ENCODE measurements at places on chromosomes 6 and 20.

DNA sequence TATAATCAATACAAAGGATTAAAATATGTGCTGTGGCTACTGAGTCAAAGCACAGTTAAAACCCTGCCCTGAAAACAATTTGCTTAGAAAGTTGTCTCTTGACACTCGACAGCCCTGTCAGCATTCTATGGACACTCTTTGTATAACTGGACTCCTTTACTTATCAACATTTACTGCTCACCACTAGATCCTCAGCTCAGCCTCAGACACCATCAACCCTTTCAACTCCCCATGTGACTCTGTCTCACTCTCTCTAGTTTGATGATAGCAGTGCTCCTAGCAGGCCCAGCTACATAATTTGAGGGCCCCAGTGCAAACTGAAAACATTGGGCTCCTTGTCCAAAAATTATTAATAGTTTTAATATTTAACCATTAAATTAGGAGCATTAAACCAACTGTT is 181.8 kb downstream of the TENT5A start:
- DNase-seq, result no peak

GRCh38 chr6:161367472-161367871 is 93.6 kb upstream of the AGPAT4 start:
- no peak for DNase-seq

DNA sequence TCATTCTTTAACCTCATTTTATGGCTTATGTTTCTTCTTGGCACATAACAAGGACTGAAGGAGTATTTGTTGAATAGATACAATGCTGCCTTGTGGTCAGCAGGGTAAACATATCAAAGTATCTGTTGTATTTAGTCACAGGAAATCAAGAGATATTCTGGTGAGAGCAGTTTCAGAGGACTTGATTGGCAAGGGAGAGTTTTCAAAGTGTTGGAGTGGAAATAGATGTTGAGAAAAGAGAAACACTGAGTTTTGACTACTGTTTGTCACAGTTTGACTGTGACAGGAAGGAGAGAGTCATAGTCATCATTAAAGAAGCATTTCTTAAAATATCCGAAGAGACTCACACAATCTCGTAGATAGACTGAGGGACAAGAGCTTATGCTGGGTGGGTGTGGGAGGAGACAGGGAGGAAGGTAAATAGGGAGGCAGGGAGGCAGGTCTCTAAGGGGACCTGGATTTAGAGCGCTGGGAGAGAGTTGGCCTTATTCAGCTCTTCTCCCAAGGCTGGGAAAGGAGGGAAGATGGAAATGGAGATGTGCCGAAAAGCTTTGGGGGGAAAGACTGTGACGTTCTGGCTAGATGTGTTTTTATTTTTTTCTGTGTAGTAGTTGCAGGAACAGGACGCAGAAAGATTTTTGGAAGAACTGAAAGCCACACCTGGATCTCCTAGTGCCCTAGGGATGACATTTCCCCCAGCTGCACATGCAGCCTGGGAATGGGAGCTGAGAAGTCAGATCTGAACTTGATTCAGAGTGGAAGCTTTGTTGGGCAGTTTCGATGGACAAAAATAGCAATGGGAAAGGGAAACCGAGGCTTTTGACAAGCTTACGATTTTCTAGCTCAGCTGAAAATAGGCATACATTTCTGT is 65.0 kb upstream of the IFNGR1 start:
- DNase-seq, result no peak

DNA sequence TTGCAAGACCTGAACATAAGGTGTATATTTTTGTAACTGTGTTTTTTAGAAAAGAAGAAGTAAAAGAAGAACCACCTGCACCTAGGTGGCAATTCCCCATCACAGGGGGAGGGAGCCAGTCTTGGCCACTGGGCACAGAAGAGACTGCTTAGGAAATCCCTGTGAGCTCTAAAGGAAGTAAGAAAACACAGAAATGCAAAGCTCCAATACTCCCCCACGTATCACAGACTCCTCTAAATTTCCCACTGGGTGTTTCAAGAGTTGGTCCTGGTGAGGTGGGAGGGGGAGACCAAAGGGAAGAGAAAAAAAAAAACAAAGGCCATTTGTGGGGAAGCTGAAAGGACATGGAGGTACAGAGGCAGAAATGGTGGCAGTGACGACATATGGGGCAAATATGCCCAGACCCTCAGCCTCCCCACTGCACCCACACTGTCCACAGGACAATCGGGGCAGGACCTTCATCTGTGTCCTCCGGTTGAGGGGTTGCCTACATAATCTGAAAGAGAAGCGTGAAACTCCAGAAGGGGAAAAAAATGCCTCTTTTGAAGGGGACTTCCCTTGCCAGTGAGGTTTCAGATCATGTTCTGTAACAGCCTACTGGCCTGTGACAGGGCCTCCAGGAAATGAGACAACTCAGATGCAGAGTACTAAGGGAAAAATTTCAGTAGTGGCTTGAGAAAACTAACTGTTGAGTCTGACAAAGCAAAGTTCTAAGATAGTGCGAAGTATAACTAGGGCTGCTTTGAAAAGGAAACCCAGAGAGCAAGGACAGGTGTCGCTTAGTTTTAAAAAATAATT is 226.2 kb upstream of the MARCKS start:
- DNase-seq, result no peak

GRCh38 chr6:111731456-111732195 is 125.9 kb upstream of the TRAF3IP2 start:
- no peak for DNase-seq

- DNase-seq, result no peak
Measured at GRCh38 chr20:1896484-1897258, 1.5 kb downstream of the SIRPA start.

DNA sequence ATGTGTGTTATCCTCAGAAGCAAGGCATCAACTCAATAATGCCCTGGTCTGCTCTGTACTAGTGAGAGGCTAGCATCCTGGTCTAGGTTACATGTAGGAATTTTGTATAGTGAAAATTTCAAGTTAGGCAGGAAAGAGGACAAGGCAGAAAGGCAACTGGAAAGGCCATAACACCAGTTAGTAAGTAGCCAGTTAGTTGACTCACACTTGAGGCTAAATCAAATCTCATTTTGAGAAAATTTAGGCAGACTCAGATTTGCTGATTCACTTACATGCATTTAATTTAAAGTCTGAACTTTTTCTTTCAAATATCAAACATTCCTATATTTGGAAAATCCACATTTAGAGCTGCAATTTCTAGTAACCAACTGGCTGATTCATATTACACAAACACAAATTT is 184.5 kb upstream of the TCF21 start:
- DNase-seq, result no peak

DNA sequence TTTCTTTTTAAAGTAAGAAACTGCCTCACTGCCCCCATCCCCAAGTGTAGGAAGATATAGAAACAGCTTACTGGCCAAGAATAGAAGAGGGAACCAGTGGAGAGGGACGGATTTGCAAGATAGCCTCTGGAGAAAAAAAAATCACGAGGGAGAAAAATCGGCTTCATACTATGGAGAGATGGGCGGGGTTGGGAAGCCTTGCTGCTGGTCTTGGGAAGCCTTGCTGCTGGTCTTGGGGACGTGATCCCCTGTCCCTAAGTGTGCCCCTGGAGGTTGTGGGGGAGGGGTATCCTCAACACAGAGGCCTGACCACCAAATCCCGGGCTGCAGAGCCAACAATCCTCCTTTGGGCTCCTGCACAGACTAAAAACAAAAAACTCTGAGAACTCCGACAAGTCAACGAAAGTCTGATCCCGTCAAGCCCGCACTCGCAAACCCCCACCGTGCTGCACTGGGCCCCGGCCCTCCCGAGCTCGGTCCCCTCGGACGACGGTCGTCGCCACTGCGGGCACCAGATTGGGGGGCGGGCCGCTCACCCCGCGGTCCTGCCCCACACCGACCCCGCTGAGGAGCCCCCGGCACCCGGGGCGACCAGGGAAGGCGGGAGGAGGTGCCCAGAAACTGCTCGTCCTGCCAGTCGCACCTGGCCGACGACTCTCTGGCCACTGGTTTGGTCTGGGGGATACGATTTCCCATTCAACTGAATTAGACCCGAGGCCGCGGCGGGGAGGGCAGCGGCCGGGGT is 750 bp downstream of the MAP7 start:
- peak; percentile 66 for DNase-seq

DNA sequence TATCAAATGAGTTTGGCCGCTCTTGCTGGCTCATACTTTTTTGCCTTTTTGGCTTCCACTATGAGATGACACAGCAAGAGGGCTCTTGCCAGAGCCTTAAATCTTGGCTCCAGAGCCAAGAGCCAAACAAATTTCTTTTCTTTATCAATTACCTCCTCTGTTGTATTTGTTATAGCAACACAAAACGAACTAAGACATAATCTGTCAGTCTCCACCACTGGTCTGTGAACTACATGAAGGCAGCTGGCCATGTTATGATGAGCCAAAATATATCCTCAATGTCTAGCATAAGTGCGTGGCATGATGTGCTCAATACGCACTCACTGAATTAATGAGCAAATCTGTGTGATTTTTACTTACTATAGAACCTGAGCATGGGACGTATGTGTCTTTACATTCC is 220.0 kb upstream of the ZNF217 start:
- DNase-seq, result no peak

- DNase-seq, result no peak
Measured at GRCh38 chr6:11085758-11086435, 7.7 kb upstream of the SMIM13 start.

DNA sequence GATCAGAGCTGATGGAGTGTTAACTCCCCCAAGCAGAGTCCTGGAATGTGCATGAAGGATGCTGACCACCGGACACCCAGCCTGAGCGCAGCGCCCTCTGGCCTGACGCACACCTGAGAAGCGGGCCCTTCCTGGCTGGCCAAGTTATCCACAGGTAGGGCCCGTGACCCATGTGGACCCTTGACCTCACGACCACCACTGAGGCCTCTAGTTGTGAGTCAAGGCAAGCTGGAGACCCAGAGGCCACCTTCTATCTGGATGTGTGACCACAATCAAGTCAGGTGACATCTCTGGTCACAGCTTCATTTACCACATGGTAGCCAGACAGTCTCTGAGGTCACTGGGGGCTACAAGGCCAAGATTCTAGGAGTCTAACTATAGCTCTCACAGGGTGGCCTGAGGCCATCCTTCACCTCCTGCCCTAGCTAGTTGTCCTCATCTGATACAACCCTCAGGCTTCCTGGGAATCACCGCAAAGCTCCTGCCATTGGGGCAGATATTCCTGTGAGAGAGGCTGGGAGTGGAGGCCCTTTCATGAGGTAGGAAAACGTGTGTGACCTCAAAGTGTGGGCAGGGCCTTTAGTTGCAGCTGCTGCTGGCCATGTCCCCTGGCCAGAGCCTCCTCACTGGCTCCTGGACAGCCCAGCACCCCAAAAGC is 53.1 kb downstream of the DSTN start:
- peak; percentile 52 for DNase-seq

DNA sequence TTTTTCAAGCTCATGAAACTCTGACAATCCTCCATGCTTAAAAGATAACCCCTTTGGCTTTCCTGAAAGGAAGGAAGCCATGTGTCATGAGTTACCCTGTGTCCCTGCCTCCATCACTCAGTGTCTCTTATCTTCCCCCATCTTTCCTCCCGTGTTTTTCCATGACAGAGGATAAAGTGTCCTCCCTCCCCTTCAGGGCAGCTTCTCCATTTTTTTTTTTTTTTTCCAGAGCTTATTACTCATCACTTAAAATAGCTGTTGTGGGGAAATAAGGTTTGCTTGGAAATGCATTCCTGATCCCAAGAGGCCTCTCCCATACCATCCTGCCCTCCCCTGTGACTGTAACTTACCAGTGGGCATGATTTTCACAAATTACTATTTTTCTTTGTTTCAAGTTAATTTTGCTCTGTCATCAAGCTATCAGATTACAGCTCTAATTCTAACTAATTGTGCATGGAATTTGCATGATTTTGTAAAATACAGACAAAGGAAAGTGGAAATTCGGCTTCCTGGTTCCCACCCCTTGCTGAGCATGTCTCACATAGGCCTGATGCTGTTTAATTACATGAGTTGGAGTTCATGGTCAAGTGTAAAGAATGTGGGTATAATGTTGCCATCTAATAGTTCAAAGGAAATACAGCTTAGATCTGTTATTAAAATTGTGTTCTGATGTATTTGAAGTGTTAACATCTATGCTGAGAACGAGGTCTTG is 614.5 kb upstream of the FLRT3 start:
- peak; percentile 58 for DNase-seq

GRCh38 chr6:157987788-157988699 is 6.4 kb downstream of the SYNJ2 start:
- no peak for DNase-seq

DNA sequence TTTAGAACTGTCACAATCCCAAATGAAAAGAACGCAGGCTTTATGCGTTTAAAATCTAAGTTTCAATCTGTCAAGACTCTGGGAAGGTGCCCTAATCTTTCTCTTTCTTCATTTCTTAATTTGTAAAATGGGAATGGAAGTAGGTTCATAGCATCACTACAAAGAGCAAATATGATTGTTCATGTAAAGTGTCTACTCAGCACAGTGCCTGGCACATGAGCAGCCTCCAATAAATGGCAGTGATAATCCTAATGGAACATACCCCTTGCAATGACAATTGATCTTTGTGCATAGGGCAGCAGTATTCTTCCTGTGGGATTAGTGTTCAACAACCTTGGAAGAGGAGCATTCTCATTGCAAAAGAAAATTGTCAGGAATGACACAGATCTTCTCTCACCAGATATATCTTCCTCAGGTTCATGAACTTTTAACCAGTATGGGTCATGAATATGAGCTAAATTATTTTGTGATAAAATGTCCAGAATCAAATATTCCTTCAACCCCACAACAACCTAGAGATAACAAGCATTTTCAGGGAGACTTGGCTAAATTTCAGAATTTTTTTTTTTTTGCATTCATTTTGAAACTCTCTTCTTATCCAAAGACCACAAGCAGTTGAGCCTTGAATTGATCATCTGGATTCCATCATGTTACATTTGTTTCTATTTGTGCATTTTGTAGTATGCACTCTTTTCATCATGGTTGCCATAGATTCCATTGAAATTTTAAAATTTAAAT is 149.1 kb downstream of the TBX18 start:
- DNase-seq, result no peak

DNA sequence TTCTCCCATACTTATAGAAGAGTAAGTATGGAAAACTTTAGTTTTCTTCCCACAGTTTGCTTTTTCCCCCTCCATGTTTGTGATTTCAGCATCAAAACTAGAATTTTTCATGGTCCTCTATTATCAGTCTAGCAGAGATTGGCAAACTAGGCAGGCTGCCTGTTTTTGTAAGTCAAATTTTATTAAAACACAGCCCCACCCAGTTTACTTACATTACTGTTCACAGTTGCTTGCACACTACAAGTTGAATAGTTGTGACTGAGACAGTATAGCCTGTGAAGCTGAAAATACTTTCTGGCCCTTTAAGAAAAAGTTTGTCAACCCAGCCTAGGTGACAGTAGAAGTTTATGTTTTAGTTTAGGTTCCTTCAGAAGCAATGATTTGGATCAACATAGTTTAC is 19.5 kb downstream of the MCM8 start:
- DNase-seq, result no peak

GRCh38 chr20:57464642-57465211 is 60.2 kb downstream of the CTCFL start:
- no peak for DNase-seq

DNA sequence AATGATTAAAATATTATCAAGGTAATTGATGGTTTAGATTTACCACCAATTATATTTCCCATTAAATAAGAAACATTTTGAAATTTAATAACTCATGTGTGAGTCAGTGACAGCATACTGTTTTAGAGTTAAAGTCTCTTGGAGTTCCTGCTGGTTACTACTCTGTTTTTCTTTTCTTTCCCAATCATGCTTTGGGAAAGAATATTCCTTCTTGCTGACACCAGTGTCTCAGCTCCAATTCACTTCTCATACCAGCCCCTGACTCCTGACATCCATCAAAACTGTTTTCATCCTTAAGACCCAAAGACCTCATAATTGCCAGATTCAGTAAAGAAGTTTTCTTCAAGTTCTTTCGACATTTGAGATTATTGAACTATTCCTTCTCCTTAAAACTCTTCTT is 50.3 kb downstream of the AIG1 start:
- no peak for DNase-seq

Data from islet precursor cell (in vitro differentiated cells).